Stimulated activated CD8-positive, alpha-beta memory T cell treated with anti-CD3 and anti-CD28 coated beads, Interleukin-7, amount 100 ng/mL, for 1 hour (primary cell): ENCODE measurements at places on chromosomes 3 and 15.

GRCh38 chr3:105345156-105345555 lies 21.6 kb upstream of the ALCAM start:
- no peak for DNase-seq

DNA sequence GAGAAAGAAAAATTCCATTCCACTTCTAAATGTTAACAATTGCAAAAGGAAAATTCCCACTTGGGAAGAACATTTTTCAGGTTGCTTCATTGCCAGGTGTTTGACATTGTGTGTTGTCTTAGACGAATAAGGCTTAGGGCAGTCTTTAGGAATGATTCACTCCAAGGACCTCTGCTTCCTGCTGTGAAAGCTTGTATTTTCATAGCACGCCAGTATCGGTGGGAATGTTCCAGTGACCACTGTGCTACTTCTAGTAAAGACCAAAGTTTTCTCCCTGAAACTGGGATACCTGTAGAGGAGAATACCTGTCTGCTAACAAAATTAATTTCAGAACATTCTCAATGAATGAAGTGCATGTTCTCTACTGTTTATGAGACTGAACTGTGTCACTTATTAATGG lies 64.1 kb downstream of the CDIN1 start:
- no peak for DNase-seq

- DNase-seq, result no peak
Observed at GRCh38 chr3:13235897-13236296, 162.7 kb upstream of the IQSEC1 start.

DNA sequence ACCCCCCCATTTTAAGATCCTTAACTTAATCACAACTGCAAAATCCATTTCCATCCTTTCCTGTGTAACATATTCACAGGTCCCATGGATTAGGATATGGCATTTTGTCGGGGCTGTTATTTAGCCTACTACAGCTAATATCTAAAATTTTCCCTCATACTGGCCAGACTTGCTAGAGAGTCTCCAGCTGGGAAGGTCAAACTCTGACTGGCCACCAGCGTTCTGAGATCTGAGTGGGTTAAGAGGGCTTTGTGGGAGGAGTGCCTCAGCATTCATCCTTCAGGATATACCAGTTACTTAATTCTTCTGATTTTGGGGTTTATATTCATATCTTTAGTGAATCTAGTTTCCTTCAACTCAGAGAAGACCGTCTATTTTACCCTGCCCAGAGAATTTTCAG lies 17.7 kb downstream of the TM4SF18 start:
- no peak for DNase-seq

GRCh38 chr3:70849911-70850699 lies 537.7 kb upstream of the MDFIC2 start:
- no peak for DNase-seq

- DNase-seq, result no peak
Observed at GRCh38 chr3:170024581-170024980, 13.2 kb upstream of the GPR160 start.

DNA sequence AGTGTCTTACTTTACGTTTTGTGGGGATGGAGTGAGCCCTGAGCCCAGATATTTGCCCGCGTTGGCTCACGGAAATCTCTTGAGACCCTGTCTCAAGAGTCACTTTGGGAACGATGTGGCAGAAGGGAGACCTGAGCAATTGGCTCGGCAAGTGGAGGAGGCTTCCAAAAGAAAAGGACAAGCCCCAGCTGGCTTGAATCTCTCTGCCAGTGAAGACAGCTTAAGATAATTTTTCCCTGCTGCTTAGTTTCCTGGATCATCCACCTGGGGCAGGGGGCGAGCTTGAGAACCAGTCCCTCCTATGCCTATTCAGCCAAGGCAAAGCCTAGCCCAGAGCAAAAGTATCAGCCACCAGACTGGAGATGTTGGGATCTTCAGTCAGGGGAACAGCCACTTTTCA lies 708 bp downstream of the SEC22A start:
- no peak for DNase-seq

GRCh38 chr3:117589454-117589853 lies 879.9 kb downstream of the TUSC7 start:
- DNase-seq, result no peak

DNA sequence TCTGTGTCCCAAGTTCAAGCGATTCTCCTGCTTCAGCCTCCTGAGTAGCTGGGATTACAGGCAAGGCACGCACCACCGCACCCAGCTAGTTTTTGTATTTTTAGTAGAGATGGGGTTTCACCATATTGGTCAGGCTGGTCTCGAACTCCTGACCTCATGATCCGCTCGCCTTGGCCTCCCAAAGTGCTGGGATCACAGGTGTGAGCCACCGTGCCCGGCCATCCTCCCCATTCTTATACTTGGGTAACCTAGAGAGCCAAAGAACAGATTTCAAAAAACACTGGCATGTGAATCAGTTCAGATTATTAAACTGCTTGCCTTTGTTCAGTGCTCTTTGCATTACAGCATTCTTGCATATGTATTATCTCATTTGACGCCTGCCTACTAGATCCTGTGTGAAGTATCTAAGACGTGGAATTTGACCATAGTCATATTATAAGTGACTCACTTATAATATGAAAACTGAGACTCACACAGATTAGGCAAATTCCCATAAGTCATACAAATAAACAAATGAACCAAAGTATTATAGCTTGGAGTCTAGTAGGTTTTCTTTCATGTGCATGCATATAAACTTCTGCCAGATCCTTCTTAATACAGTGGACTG lies 123.5 kb downstream of the UNC13C start:
- DNase-seq, result no peak

GRCh38 chr15:36406911-36407310 lies 172.5 kb upstream of the CDIN1 start:
- no peak for DNase-seq

DNA sequence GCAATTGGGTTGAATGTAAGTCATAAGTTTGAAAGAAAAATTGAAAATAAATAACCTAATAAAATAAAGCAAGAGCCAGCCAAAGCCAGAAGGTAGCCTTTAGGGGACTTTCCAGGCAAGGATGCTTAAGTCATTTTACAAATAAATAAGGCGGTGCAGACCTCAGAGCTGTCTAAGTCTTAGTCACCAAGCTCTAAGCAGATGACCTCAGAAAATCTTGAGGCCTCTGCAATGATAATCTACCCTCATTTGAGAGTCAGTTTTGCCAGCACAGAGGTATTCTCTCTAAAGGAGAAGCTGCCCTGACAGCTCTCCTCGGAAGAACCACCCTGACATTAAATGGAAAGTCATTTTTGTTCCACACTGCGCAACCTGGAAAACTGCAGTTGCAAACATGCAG lies 113.9 kb downstream of the OXNAD1 start:
- DNase-seq, result no peak

DNA sequence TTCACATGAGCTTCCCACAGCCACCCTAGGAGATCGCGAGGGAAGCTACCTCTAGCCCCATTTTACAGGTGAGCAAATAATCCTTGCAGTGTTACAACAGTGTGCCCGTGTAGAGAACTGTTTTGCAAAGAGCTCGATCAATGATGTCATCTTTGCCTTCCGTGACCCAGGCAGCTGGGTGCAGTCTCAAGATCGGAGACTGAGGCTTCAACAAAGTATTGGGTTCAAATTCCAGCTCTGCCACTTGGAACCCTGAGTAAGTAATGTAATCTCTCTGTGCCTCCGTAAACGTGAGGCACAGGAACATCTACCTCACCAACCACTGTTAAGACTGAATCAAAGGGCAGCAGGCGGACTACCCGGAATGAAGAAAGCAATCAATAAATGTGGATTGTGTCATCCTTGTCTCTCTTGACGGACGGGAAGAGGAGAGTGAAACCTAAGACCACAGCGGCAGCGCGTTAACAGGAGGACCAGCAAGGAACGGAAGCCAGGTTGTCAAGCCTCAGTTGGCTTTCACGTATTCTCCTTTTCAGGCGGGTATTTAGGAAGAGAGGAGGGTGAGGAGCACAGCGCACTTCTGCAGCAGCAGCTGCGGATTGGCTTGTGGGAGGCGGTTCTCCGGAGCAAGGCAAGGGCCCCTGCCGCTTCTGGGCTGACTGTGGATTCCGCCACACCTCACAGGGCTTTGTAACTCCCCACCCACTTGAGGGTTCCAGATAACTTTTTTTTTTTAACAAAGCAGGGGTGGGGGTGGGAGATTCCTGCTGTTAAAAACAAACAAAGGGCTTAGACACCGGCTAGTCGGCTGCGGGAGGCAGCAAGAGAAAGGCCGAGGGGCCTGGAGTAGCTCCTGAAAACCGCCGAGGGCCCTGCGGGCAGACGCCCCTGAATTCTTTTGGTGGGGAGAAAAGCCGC lies 1.5 kb upstream of the SMAD3 start:
- no peak for DNase-seq

GRCh38 chr3:125120379-125121122 lies 64.8 kb upstream of the HEG1 start:
- no peak for DNase-seq

GRCh38 chr3:125125821-125126245 lies 70.0 kb upstream of the HEG1 start:
- no peak for DNase-seq

- DNase-seq, result no peak
Observed at GRCh38 chr3:42655980-42656679, 2.6 kb downstream of the ZBTB47 start.

DNA sequence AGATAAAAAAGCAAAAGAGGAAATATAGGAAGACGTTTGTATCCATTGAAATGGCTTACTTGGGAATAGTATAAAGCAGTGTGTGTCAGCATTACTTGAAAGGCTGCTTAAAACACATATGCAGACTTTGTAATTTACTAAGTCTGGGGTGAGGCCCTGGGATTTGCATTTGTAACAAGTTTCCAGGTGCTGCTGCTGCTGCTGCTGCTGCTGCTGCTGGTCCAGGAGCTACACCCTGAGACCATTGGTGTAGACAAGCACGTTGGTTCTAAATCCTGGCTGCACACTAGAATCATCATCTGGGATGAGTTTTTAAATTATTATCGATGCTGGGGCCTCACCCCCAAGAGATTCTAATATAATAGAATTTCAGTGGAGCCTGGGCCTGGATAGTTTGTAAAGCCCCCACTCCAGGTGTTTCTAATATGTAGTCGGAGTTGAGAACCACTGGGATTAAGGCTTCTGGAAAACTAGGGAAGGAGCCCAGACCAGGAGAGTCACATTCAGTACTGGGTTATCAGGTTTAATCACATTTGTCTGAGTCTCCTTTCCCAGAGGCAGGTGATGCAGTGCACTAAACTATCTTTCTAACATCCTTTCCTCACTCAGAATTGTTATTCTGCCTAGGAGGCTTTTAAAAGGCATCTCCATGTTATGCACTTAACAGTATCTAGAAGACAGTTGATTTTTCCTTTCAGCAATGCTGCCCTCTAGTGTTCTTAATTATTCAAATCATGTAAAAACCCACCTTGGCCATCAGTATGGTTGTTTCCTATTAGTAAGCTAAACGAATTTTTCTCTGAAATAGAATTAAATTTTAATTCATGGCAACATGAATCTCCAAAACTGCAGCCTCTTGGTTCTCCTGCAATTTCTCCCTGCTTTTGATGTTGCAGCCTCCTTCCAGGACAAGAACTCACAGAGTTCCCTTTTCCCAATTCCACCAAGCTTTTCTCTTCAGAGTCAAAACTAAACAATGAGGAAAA lies 45.4 kb downstream of the SSR3 start:
- DNase-seq, result no peak

- no peak for DNase-seq
Observed at GRCh38 chr15:48185529-48185928, 5.9 kb upstream of the CTXN2 start.

GRCh38 chr15:90650117-90650955 lies 66.8 kb upstream of the BLM start:
- DNase-seq, result no peak

DNA sequence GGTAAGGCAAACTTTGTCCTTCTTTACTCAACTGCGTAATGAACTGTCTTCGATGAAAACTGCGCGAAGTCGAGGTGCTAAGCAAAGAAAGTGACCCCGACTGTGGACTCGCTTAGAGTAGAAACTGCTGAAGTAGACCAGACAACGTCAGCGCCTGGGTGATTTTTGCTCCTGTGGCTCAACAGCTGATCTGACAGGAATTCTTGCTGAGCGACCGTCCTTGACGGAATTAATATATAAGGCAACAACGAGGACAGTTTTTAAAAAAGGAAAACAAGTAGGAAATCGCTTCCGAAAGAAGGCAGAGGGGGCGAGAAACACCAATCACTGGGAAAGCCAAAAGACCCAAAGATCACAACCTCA lies 541 bp downstream of the RPS27L start:
- no peak for DNase-seq
